ENCODE measurements at places on chromosomes 7 and 10.

DNA sequence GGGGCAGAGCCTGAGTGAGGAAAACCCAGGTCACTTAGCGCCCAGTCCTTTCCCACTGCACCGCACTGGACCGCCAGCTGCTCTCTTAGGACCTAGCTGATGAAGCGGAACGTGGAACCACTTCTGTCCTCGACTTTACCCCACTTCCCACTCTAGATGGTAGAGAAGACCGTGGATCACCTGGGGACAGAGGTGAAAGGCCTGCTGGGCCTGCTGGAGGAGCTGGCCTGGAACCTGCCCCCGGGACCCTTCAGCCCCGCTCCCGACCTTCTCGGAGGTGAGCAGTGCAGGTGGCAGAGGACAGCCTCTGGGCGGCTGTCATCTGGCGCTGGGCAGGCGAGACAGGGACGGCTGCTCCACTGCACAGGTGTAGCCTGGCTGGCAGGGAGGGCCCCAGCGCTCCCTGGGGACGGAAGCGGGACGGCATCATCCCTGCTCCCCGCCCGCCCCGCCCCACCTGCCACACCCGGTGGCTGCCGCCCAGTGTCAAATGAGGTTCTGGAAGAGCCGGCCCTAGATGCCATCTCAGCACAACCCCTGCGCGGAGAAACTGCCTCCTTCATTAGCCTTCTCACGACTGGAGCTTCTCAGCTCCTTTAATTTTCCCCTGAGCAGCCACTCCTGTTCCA, 11.7 kb downstream of the PLAC9 start:
- DNase-seq: no peak

GRCh38 chr10:34018784-34019183, 684.3 kb upstream of the NRP1 start:
- DNase-seq: no peak

- no peak for DNase-seq
Measured at GRCh38 chr7:144011458-144012230, 11.5 kb downstream of the OR6B1 start.

GRCh38 chr7:38163671-38164070, 14.4 kb upstream of the STARD3NL start:
- DNase-seq: no peak

DNA sequence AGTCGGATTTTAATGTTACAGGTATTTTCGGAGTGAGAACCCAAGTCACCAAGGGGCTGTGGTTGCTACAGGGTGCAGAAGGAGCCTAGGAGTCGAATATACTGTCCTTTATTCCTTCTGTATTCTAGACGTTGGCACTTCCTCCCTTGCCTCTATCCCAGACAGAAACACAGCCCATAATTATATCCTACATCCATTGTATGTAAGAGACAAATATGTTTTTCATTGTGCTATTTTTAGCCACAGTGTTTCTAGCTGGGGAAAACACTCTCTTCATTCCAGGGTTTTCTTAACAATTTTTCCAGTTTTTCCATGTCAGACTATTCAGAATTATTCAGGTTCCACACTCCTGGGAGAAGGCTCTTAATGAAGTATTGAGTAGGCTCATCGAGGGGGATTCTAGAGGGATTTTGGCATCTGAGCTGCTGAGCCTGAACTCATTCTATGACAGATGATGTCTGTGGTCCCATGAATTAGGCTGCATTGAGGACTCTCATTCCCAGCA, 32.6 kb downstream of the KIAA1217 start:
- DNase-seq: no peak

DNA sequence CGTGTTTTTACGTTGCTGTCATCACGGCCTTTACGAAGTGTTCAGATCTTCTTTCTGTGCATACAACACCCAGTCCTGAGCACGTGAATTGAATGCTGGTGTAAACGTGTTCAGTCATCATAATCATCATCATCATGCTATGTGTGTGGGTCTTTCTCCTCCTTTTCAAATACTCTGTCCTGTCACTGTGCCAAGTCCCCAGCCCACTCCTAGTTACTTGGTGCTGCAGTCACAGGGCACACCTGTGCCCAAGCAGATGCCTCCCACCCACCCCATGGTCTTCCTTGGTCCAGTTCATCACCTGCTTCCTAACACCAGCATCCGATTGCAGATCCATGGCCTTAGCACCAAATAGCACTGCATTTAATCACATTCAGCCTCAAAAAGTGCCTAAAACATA, 78.6 kb upstream of the MGMT start:
- no peak for DNase-seq

- no peak for DNase-seq
Measured at GRCh38 chr7:134660242-134660785, 13.7 kb downstream of the BPGM start.

- no peak for DNase-seq
Measured at GRCh38 chr7:5303061-5303460, 20.3 kb downstream of the SLC29A4 start.

Data from GM23338 (cell line).